ENCODE measurements at places on chromosomes 3 and 15. TPM values are rescaled to one million over a fixed set of nuclear protein-coding genes. Genes with fewer than 3 reads are reported as not detected.

Gene TRPC1
- 49.5 TPM for total RNA-seq

Gene PDZRN3
- 51.2 TPM for total RNA-seq

Gene PODXL2
- 1.0 TPM for total RNA-seq

Gene ALDH1A3
- 71.5 TPM for total RNA-seq

Gene SPATA16
- total RNA-seq = not detected

Gene GOLGA6L9
- total RNA-seq = 1.6 TPM

Gene MESP2
- 0.58 TPM for total RNA-seq

Gene ZSCAN29
- total RNA-seq = 26.2 TPM

Gene FAM81A
- total RNA-seq = 0.33 TPM

Gene CDC25A
- 2.6 TPM for total RNA-seq

Gene TRAT1
- not detected for total RNA-seq

Gene FEZF2
- not detected for total RNA-seq

Gene CPLX3
- not detected for total RNA-seq

Gene ZNF502
- 6.0 TPM for total RNA-seq

Measured in smooth muscle cell of trachea (primary cell).